AG10803 (cell line): ENCODE measurements at places on chromosomes 5 and 9.
A peak's percentile ranks its signal among the peaks of the same experiment; 100 is the strongest.

- DNase-seq: no peak
Observed at GRCh38 chr9:19481121-19481870, 72.5 kb downstream of the ACER2 start.

GRCh38 chr5:172229904-172230303 lies 35.9 kb downstream of the EFCAB9 start:
- no peak for DNase-seq

- peak; percentile 80 for DNase-seq
Observed at GRCh38 chr5:159050316-159051143, 49.2 kb downstream of the EBF1 start.

GRCh38 chr9:103037508-103038477 lies 42.7 kb downstream of the CYLC2 start:
- no peak for DNase-seq

- DNase-seq: peak; percentile 63
Observed at GRCh38 chr5:31663519-31663918, 24.6 kb downstream of the PDZD2 start.

DNA sequence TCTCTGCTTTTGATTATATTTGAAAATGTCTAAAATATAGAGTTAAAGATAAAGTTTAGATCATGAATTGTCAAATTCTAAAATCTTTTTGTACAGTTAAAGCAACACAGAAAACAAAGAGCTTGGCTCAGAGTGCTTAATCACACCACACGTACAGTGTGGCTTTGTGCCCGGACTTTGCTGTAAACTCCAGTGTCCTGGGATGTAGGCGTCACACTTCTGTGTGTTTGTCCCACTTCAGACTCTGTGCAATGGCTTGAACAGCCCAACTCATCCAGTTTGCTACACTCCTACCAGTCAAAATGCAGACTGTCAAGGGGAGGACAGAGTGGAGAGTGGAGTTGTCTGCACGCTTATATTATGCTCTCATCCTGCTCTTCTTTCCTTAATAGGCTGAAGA lies 45.3 kb downstream of the SMARCA2 start:
- DNase-seq: no peak

GRCh38 chr5:180684623-180685161 lies 35.3 kb upstream of the FLT4 start:
- no peak for DNase-seq

GRCh38 chr5:112237456-112237855 lies 181.6 kb downstream of the EPB41L4A start:
- no peak for DNase-seq

- DNase-seq: no peak
Observed at GRCh38 chr5:158177146-158177545, 318.2 kb upstream of the CLINT1 start.

GRCh38 chr9:132557159-132557558 lies 25.2 kb upstream of the BARHL1 start:
- no peak for DNase-seq

- peak; percentile 64 for DNase-seq
Observed at GRCh38 chr9:108002371-108002956, 512.9 kb upstream of the KLF4 start.

DNA sequence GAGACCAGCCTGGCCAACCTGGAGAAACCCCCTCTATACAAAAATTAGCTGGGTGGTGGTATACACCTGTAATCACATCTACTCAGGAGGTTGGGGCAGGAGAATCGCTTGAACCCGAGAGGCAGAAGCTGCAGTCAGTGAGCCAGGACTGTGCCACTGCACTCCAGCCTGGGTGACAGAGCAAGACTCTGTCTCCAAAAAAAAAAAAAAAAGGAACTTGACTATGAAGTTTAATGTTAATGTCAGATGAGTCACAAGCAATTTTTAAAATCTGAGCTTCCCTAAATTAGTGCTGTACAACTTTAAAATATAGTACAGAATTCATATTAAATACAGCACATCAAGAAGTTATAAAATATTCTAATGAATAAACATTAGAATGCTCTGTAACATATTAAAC lies 1.5 kb downstream of the MEIKIN start:
- no peak for DNase-seq

- peak; percentile 15 for DNase-seq
Observed at GRCh38 chr5:64637144-64637543, 53.2 kb upstream of the SHISAL2B start.

DNA sequence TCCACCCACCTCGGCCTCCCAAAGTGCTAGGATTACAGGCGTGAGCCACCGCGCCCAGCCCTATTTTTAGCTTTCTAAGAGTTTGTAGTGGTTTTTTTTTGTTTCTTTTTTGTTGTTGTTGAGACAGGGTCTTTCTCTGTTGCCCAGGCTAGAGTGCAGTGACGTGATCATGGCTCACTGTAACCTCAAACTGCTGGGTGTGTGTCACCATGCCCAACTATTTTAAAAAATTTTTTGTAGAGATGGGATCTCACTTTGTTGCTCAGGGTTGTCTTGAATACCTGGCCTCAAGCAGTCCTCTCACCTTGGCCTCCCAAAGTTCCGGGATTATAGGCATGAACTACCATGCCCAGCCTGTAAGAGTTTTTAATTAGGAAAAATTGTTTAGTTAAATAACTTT lies 145.3 kb upstream of the SH3GL2 start:
- no peak for DNase-seq

- peak; percentile 96 for DNase-seq
Observed at GRCh38 chr5:159100025-159100781, 487 bp upstream of the EBF1 start.

DNA sequence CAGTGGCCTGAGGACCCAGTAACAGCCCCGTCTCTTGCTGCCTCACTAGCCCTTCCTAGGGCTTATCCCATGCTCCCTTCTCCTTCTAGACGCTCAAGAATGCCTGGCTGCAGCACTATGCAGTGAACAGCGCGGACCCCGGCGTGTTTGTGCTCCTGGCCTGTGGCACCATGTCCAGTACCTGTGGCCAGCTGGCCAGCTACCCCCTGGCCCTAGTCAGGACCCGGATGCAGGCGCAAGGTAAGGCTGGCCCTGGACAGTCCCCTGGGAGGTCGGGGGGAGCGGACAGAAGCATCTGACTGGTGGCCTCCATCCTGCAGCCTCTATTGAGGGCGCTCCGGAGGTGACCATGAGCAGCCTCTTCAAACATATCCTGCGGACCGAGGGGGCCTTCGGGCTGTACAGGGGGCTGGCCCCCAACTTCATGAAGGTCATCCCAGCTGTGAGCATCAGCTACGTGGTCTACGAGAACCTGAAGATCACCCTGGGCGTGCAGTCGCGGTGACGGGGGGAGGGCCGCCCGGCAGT lies 20.5 kb downstream of the PTGES2 start:
- no peak for DNase-seq
